ENCODE measurements at places on chromosomes 7 and 10. TPM values are rescaled to one million over a fixed set of nuclear protein-coding genes. Genes with fewer than 3 reads are reported as not detected.

- DNase-seq: peak; percentile 15
Measured at GRCh38 chr10:22321924-22322640, 1.2 kb downstream of the BMI1 start.

DNA sequence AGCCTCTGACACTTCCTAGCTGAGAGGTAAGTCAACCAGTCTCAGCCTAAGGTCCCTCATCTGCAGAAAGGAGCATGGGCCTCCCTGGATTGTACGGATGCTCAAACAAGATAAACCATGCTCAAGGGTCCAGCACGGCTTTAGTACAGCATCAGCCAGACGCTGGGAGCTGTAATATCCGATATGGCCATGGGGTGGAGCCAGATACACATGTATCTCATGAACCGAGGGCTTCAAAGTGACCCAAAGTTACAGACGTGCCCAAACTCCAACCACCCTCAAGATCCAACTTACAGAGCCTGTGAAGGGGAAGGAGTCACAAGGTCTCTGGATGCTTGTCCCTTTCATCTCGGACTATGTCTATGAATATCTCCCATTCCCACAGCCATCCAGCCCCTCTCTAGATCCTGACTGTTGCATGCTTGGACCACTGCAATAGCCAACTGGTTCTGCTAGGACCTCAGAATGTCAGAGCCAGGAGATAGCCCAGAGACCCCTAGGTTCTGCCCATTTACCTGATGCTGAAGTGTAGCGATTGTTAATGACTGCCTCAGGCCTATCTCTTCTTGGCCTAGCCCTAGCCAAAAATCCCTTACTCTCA lies 142.4 kb downstream of the SH3PXD2A start:
- peak; percentile 75 for DNase-seq

- DNase-seq: no peak
Measured at GRCh38 chr7:106143711-106144337, 31.7 kb upstream of the SYPL1 start.

DNA sequence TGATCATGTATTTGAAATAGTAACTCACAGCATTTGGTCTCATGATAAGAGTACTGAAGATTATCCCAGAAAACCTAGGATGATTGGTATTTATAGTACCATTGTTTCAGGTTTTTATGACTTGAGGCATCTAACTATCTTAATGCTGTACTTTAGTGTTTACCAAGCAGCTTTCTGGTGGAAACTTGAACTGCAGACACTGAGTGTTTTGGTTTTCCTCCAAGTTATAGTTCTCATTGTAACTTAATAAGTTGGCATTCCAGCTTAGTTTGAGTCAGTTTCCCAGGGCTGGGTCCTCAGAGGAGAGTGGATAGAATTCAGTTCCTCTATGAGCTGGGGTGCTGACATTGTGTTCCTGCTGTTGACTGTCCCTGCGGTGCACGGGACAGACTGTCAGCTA lies 50.4 kb downstream of the SEC23IP start:
- DNase-seq: no peak

DNA sequence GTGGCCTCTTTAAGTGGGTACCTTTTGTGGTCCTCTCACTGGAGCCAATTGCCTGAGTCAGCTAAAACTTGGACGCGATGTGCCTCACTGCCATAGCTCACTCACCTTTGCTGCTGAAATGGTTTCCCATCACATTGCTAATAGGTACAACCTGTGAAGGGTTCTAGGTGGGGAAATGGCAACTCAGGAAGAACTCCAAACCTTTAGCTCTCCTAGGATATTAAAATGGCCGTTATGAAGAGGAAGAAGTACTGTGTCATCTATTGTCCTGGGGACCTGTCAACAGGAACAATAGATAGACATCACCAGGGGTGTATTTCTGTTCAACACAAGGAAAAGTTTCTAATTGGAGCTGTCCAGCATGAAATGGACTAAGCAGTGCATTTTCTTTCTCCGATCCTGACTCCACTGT lies 1.2 kb upstream of the ZNF655 start:
- DNase-seq: no peak

DNA sequence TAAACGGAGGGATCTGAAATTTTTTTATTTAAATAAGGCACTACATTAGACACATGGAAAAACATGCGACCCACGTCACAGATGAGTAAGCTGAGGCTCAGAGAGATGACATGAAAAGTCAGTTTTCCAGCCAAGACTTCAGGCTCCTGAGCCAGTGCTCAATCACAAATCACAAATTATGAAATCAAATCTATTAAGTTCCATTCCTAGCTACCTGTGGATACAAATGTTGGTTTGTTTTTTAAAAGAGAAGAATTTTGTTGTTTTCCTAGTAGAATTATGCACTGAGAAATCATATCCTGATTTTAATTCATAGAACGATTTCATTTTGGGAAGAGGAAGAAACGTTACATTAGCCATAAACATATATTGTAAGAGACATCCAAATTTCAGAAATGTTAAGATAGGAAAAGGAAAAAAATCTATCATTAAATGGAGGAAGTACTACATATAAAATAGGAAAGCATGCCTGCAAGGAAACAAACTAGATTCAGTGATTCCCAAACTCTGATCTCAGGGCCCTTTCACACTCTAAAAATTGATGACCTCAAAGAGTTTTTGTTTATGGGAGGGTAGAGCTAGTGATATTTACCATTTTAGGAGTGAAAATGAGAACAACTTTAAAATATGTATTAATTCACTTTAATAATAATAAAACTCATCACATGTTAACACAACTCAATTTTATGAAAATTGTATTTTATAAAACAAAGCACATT lies 340.4 kb downstream of the PARD3 start:
- DNase-seq: no peak

GRCh38 chr7:33754933-33755928 lies 150.1 kb upstream of the BMPER start:
- no peak for DNase-seq

- no peak for DNase-seq
Measured at GRCh38 chr7:1886361-1887064, 216.4 kb downstream of the ELFN1 start.

DNA sequence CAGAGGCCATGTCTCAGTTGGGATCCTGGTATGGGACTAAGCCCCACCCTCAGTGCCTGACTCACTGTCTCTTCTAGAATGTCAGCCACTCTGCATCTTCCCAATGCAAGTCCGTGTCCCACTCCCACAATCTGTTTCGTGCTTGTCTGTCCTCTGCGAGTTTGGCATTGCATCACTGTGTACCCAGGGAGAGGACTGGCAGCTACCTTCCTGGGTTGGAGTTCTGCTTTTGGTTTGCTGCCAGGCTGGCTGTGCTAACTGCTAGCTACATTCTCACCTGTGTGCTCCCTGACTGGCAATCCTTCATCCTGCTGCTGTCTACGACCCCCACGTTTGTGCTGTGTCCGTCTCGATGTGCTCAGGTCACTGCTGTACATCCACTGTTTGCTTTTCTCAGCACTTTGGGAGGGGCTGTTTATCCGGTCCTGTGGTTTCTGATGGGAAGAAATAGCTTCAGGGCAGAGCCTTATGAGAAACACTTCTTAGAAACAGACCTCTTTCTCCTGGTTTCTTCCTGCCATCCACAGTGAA lies 56.0 kb upstream of the GLI3 start:
- peak; percentile 26 for DNase-seq

- no peak for DNase-seq
Measured at GRCh38 chr7:157300369-157300825, 36.4 kb upstream of the DNAJB6 start.

DNA sequence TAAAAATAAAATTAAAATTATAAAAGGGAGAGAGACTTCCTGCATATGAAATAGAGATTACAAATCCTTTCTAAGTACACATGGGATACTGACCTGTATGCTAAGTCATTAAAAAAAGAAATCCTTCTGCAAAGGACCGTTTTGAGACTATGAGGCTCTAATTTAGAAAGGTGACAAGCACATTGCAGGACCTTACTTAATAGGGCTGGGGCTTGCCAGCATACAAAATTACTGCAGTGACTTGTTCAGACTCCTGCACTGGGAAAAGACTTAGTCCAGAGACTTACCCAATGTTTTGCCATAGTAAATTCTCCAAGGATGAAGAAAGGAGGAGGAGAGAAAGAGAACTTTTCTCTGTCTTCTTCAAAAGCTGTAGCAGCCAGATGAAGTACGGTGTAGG lies 193.6 kb downstream of the KCNMA1 start:
- no peak for DNase-seq

LRWD1 gene
- 49.3 TPM for total RNA-seq

SYPL1 gene
- 24.4 TPM for total RNA-seq

PAX4 gene
- total RNA-seq: not detected

GIMAP7 gene
- not detected for total RNA-seq

GIMAP4 gene
- not detected for total RNA-seq

ZNF107 gene
- total RNA-seq: 2.5 TPM

SPDYE8 gene
- total RNA-seq: not detected

HDAC9 gene
- total RNA-seq: 16.1 TPM

TAS2R41 gene
- total RNA-seq: not detected

ANKRD30A gene
- total RNA-seq: not detected

OR2A12 gene
- not detected for total RNA-seq

SYT15 gene
- 0.08 TPM for total RNA-seq

TMEM236 gene
- total RNA-seq: not detected

ADIRF gene
- total RNA-seq: 0.77 TPM

Measured in HT1080 (cell line).